ENCODE measurements at places on chromosomes 3 and 15.

DNA sequence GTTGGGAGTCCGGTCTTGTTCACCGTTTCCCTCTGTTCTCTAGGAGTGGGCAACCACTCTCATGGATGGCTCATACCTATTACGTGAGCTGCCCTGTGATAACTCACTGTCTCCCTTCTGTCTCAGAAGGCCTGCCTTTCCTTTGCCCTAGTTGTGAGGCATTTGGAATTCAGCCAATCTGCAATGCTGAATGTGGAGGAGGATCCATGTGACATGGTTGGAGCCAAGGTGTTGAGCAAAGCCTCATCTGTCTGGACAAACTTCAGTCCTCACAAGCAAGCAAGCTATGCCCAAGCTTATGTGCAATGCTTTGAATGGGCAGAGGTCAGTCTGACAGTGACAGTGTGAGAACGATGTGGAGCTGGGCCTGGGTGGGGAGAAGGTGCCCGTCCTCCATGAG, 37.8 kb upstream of the ATP10A start:
- DNase-seq: no peak

GRCh38 chr3:118799303-118799702, 235.3 kb downstream of the IGSF11 start:
- DNase-seq: no peak

GRCh38 chr15:41819455-41820050, 8.3 kb upstream of the JMJD7 start:
- peak; percentile 50 for DNase-seq

DNA sequence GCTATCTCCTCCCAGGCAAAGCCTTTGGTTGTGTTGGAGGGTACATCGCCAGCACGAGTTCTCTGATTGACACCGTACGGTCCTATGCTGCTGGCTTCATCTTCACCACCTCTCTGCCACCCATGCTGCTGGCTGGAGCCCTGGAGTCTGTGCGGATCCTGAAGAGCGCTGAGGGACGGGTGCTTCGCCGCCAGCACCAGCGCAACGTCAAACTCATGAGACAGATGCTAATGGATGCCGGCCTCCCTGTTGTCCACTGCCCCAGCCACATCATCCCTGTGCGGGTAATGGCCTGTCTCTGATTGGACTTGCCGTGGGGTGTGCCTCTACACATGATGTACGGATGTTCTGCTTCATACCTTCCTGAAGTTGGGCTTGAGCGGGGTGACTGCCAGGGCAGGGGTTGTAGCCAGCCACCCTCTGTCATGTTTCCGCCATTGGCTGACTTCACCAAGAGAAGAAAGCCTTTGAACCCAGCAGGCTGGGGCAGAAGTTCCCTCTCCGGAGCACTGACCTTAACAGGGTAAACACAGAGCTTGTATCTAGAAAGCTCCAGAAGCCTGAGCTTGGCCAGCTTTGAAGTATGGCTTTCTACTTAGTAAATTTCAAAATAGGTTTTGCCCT, 13.4 kb downstream of the ALAS1 start:
- no peak for DNase-seq

- no peak for DNase-seq
These were observed 133.2 kb upstream of the COL8A1 start for GRCh38 chr3:99505200-99505599.

DNA sequence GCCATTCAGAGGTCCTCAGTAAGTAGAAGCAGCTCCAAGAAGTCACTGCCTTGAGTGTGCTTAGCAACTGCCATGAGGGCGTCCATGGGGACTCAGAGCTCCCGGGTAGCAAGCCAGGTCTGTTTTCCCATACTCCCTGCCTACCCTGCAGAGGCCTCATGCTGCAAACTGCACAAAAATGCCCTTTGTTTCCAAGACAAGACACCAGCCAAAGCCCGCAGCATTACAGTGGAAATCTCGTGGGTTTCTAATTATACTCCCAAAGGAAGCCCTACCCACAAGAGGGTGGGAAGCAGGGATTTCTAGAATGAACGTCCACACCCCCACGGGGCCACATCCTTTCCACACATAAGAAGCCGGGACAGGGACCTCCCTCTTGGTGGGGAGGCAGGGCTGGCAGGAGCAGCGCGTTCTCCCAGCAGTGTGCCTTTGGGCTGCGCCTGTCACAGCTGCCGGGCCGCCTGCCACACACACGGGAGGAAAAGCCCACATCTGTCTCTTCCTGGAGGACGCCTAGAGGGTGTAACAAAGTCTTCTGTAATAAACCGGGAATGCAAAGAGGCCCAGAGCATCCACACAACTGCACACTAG, 31.1 kb downstream of the FAM174B start:
- peak; percentile 88 for DNase-seq

DNA sequence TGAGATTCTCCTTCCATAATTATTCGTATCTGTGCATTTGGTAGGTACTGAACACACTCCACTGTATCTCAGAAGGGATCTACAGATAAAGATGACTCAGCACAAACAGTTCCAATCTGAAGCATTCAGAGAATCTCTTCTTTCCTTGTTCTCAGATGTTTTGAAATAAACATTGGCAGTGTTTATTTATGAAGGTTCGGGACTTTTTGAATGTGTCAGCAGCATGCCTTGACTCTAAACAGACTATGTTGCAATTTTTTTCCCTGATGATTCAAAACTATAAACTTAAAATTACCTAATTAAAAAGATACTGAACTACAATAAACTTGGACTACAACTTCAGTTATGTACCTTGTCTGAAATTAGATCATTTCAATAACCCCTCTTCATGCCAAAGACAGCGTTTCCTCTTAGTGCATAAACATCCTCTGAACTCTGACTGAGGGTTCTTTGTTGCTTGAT, 612.9 kb upstream of the TBL1XR1 start:
- DNase-seq: no peak

DNA sequence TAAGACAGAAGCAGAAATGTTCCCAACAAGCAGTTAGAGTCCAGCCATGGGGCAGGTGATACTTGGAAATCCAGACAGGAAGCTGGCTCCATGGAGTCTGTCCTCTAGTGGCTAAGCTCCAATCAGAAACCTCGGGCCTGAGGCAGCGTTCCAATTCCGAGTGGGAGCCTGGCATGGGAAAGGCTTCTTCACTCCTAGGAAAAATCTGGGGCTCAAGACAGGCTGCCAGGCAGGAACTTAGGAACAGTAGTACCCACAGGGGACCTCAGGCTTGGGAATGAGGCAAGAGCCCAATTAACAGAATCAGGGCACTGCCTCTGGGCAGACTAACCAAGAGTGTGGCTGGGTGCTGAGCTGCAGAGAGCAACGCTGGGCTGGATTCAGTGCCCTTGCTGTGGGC, 6.2 kb upstream of the ATP13A4 start:
- no peak for DNase-seq

DNA sequence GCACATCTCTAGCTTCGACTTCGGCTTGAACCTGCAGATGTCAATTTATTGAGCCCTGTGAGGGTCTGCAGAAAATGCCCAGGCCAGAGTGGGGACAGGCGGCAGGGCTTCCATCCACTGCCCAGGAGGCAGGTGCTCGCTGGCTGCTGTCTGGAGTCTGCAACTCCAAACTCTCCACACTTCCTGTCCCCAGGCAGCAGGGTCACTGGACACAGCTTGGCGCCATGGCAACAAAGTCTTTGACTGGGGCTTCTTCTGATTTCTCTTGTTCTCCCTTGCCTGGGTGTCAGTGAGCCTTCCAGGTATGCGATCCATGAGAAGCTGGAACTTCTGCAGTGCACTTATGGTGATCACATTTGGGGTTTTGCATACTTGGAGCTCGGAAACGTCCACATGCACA, 33.5 kb downstream of the SV2B start:
- no peak for DNase-seq

DNA sequence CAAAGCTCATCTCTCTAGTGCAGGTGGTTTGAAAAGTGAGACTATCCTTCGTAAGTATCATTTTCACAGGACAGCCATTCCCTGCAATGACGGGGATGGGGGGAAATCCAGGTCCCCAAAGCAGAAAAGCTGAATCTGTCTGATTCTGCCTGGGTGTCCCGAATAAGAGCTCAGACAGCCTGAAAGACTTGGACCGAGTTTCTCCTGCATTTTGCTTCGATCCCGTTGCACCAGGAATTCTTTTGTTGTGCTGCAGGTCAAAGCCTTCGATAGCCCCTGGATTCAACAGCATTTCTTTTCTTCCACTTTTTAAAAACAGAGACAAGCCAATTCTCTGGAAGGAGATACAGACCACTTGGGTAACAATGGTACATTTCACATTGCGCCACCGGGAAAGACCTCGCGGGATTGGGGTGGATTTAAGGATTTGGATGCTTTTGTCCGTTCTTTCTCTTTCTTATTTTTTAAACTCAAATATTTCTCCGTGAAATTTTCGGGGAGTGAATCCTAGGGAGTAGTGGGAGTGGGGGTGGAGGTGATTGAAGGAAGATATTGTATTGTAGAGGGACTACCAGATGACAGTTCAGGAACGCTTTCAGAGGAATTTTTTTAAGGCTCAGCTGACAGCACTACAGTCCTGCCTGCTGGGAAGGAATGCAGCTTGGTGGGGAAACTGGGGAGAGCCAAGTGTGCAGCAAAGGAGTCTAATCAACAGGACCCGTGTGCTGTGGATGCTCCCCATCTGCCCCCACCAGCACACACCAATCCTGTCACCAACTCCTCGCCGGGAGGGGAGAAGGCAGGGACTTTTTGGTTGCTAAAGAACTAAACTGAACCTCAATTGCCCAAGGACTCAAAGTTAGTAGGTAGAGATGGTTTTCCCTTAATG, 2.6 kb downstream of the SLITRK3 start:
- no peak for DNase-seq

GRCh38 chr3:168671091-168671490, 575.4 kb upstream of the GOLIM4 start:
- DNase-seq: no peak

DNA sequence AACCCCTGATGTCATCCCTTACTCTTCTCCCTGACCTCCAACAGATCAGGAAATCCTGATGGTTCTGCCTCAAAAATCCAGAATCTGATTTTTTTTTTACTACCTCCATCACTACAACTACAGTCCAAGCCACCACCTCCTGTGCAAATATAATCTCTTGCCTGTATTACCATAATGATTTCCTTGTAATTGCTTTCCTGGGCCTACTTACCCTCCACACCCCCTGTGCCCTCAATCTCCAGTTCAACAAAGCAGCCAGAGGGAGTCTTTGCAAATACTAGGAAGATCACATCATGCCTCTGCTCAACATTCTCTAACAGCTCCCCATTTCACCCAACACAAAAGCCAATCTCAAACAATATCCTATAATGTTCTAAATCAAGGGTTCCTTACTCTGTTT, 159.9 kb downstream of the FMN1 start:
- no peak for DNase-seq

DNA sequence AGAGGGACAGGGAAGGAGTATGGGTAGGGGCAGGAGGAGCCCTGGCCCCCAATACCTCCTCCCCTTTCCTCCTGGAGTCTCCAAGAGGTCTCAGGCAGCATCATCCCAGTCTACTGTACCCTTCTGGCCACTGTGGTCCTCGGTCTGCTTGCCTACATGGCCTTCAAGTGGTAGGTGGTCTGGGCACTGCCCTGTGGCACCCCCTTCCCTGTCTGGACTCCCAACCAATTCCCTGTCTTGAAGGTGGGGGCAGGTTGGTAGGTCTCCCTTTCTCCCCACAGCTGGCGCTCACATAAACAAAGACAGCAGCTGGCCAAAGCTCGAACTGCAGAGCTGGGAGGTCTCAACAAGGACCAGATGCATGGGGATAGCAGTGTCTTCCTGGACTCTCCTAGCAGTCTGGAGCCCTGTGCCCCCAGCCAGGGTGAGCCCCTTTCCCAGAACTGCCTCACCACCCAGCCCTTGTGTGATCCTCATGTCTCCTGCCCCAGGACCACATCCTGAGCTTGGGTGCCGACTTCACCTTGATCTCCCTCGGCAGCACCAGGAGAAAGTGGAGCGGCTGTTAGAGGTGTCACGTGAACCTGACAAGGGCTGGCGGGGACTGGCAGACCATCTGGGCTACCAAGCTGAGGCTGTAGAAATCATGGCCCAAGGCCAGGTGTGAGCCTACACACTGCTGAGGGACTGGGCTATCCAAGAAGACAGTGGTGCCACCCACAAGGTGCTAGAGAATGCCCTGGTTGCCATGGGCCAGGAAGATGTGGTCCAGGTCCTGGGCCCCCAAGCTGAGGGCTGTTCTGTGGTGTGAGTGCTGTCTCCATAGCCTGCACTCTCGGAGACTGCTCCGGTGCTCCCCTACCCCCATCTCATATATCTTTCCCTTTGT, 33.1 kb downstream of the NBEAL2 start:
- DNase-seq: no peak

DNA sequence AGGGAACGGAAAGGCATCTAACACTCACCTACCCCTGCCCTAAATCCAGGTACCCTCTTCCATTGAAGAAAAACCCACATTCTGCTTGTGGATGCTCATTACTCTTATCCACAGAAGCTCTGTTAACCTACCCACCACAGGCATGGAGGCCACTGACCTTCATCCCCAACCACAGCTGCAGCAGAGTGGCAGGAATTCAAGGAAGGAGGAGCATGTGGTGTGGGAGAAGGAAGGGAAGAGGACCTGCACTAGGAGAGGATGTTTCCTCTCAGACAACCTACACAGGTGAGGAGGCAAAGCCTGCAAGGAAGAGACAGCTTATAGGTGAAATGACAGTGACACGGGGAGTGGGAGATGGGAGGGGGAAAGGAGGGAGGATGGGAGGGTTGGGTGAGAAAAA, 192.5 kb upstream of the TSC22D2 start:
- DNase-seq: no peak

- DNase-seq: no peak
These were observed 31.3 kb upstream of the MEIS2 start for GRCh38 chr15:37131621-37132020.

- DNase-seq: no peak
These were observed 1.5 kb upstream of the SMAD3 start for GRCh38 chr15:67063689-67064606.

DNA sequence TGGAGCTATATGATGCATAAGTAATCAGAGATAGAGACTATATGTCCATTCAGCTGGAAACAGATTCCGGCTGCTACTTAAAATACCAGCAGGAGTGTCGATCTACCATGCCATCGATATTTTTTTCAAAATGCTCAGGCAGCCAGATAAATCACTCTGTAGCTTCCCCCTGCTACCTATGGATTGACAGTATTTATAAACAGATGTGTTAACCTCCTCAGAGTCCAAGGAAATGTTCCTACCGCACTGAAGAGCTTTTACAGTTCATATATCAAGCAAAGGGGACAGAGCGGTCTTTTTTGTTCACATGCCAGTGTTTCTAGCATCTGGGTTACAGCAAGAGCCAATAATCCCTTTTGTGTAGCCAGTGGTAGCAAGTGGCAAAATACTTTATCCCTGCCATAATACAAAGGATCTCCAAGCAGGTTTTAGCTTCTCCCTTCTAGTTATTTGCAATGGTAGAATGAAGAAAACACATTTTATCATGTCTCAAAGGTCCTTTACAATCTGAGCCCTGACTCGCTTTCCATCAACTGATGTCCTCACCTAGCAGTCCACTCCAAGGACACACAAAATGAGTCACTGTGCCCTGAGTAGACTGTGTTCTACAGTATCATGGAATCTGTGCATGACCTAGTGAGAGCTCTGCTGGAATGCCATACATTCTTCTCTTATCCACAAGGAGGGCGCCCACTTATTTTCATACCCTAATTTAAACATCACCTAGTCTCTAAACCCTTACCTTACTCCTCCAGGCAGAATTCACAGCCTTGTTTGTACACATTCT, 507.0 kb downstream of the TBL1XR1 start:
- DNase-seq: no peak

- DNase-seq: no peak
These were observed 74.4 kb downstream of the DHX30 start for GRCh38 chr3:47877290-47877689.
